Brain (organoid and tissue), 16 donors: ENCODE measurements at places on chromosomes 3 and 15.

GRCh38 chr3:126498929-126499328 is 18.6 kb downstream of the UROC1 start:
- DNase-seq, result no peak

- DNase-seq, result no peak
Observed at GRCh38 chr3:182628531-182628930, 164.8 kb upstream of the ATP11B start.

- no peak for DNase-seq
Observed at GRCh38 chr3:36648241-36649034, 115.9 kb downstream of the DCLK3 start.

DNA sequence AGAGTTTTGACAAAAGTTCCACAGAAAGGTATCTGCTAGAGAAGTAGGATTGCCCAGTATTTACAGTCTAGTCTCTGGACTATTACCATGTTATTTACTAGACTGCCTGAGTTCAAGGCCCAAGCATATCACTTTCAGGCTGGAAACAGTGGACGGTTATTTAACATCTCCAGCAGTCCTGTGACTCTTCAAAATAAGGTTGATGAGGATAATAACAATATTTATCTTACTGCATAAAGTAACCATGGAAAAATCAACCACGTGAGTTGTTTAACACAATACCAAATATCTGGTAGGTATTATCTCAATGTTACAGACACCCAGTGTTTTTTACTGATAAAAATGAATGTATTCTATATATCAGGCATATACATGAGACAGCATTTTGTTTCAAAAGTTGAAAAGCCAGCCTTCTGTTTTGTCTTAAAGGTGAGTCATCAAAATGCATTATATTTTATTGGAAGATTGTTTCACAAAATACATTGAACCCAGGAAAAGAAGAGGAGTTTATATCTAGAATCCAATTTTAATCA is 535.8 kb downstream of the TBL1XR1 start:
- no peak for DNase-seq

GRCh38 chr3:140536926-140537726 is 140.7 kb upstream of the TRIM42 start:
- peak; percentile 50 for DNase-seq

GRCh38 chr15:87959080-87959479 is 297.5 kb downstream of the NTRK3 start:
- DNase-seq, result no peak

DNA sequence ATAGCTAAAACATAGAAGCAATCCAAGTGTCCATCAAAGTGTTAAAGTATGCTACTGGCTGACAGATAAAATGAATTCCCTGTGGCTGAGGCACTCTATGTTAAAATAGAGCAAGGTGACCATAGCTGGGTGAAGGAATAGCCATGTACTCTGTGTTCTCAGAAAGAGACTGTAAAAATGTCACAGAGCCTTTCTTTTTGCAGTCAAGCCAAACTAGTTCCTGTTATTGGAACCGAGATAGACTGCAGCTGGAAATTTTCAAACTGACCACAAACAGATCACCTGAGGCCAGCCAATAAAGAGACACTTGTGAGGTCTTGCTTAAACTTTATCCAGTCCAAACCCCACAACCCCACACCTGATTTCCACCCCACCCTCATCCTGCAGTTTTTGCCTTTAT is 422.8 kb upstream of the NAALADL2 start:
- no peak for DNase-seq

DNA sequence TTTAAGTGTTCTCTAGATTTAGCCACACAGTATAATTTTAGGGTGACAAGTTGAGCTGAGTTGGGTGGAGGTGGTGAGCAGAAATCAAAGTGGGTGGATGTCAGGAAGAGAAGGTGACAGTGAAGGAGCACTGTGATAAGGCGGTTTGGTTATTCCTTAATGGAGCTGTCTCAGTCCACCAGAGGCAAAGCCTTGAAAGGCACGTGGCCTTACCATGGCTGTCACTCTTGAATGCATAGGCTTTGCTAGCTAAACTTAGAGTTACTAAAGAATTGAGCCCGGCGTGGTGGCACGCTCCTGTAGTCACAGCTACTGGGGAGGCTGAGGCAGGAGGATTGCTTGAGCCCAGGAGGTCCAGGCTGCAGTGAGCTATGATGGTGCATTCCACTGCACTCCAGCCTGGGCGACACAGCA is 560 bp upstream of the TTLL13 start:
- peak; percentile 32 for DNase-seq

DNA sequence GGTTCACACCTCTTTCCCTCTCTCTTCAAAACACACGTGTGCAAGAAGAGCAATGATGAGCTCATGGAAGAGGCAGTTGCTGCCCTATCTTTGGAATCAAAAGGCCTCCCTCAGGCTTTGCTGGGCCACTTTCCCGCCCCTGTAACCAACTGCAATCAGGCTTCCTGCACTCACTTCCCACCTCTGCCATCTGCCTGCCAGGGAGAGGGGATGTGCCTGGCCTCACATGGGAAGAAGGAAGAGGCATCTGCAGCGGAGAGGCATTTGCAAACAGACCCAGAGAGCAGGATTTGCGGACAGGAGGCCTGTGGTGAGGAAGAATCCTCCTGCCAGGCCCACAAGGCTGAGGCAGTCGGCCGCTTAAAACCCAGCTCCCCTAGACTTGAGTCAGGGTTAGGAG is 175.6 kb upstream of the ATP10A start:
- no peak for DNase-seq

DNA sequence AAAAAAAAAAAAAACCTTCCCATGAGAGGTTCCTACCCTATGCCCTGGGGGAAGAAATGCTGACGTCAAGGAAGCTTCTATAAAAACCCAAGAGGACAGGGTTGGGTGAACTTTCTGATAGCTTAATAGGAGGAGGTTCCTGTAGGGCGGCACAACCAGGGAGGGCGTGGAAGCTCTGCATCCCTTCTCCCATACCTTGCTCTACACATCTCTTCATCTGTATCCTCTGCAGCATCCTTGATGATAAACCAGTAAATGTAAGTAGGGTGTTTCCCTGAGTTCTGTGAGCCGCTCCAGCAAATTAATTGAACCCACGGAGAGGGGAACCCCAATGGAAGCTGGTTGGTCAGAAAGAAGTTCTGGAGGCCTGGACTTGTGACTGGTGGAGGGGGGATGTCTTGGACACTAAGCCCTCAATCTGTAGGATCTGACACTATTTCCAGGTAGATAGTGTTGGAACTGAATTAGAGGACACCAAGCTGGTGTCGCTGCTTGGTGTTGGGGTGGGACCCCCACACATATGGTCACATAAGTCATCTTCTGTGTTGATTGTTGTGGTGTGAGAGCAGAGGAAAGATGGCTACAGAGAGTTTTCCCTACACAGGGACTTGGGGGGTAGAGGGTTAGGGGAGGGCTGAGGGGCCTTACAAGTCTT is 91.5 kb downstream of the ST6GAL1 start:
- no peak for DNase-seq

GRCh38 chr3:146343551-146343950 is 92.6 kb upstream of the PLSCR4 start:
- DNase-seq, result peak; percentile 4

DNA sequence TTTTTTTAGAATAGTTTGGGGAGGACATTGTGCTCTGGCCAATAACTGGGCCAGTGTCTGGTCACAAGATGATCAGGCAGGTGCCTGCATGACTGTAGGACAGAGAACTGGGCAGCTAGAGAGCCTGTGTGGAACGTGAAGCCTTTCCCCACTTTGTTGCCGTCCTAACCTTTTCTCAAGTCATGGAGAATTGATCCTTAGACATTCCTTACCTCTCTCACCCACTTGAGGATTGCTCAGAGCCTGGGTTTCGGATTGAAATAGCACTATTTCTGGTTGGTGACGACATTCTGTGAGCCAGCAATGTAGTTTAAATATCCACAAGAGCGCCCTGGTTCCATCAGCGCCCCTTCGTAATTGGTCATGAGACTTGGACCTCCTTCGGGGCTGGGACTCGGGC is 138.4 kb downstream of the IGF1R start:
- DNase-seq, result no peak

GRCh38 chr3:190269101-190269500 is 53.1 kb downstream of the CLDN1 start:
- DNase-seq, result peak; percentile 25

DNA sequence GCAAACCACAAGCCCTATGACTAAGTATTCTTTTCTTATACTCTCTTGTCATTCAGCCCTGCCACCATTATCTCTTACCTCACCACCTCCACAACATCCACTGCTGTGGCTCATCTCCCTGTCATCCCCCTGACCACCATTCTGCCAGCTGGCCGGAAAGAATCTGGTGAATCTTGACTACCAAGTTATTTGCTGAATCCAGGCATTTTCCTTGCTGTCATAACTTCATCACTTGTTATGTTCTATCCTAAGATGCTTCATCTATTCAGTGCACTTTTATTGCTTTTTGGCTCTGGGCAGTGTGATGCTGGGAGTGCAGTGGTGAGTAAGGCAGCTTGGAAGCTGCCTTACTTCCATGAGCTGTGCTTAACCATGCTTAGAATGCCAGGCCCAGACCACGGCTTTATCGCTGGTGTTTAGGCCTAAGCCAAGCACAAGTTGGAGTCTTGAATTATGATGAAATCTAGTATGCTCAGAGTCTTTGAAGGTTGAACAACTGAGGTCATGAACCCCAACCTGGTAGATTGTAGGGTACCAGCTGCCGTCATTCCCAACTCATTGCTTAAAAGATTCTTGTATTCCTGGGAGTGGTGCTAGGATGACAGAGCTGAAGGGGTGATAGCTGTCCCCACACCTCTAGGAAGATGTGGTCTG is 27.0 kb upstream of the APH1B start:
- no peak for DNase-seq

- DNase-seq, result no peak
Observed at GRCh38 chr3:153084431-153084830, 77.6 kb upstream of the RAP2B start.

- peak; percentile 80 for DNase-seq
Observed at GRCh38 chr3:50388016-50388719, 28.8 kb upstream of the TMEM115 start.

- DNase-seq, result no peak
Observed at GRCh38 chr3:189944285-189945145, 176.2 kb downstream of the P3H2 start.

DNA sequence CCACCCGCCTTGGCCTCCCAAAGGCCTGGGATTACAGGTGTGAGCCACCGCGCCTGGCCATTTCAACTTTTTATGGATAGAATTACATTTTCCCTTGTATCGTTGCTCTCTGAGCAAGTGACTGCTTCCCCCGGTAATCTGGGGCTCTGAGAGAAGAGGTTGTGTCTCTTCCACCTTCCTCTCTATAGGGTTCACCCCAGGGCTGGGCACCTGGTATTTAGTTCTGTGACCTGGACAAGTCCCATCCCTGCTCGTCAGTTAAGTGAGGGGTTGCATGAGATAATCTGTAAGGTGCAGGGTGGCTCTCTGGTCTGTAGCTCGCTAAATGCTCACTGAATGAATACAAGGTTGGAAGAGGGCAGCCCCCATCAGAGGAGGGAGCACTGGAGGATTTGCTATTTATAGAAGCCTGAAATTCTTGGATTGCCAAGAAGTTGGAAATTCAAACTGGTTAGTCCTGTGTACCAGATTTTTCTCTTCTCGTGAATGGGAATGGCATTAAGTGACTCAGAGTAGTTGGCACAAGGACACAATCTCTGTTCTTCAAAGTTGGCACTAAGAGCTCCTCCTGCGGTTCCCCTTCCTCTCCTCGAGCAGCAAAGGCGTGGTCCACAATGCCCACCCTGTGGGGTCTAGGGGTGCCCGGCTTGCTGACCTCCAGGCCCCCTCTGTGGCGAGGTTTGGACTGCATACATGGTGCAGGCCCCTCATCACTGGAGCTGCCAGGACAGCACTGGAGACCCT is 68.1 kb upstream of the DLG1 start:
- DNase-seq, result no peak

GRCh38 chr3:23203708-23204330 is 692 bp downstream of the UBE2E2 start:
- DNase-seq, result peak; percentile 74

DNA sequence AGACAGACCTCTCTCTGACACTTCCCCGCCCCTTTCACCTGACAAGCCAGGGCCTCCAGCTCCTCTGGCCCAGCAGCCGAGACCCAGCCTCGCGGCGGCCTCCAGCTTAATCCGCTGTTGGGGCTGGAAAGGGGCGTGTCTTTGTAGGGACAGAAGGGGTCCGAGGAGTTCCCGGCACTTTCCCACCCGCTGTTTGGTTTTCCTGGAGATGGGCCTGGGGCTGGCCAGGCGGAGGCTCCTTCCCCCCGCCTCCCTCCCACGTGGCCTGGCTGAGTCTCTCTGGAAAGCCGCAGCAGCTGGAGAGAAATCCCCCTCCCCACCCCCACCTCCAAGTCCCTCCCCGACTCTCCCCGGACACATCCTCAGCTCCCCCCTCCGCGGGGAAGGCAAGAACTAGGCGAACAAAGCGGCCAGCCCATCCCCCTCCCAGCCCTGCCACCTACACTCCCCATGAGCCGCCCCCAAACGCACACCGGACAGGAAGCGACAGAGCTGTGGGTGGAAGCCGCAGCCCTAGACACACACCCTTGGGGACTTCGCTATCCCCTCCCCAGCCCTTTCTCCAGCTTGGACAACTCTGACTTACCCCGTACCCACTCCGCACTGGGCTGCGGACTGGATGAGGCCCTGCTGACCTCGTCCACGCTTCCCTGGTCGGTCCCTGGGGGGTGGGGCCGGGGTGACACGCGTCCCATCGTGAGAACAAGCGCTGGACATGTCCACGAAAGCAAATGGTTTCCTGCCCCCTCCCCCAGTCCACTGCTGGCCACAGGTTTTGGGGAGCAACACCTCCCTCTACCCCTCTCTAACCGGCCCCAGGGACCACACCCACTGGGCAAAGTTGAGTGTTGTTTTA is 1.2 kb downstream of the IGDCC4 start:
- peak; percentile 90 for DNase-seq

GRCh38 chr3:169090559-169090958 is 573.0 kb downstream of the MECOM start:
- DNase-seq, result no peak

GRCh38 chr3:112319516-112320276 is 13.3 kb upstream of the CD200 start:
- peak; percentile 34 for DNase-seq

DNA sequence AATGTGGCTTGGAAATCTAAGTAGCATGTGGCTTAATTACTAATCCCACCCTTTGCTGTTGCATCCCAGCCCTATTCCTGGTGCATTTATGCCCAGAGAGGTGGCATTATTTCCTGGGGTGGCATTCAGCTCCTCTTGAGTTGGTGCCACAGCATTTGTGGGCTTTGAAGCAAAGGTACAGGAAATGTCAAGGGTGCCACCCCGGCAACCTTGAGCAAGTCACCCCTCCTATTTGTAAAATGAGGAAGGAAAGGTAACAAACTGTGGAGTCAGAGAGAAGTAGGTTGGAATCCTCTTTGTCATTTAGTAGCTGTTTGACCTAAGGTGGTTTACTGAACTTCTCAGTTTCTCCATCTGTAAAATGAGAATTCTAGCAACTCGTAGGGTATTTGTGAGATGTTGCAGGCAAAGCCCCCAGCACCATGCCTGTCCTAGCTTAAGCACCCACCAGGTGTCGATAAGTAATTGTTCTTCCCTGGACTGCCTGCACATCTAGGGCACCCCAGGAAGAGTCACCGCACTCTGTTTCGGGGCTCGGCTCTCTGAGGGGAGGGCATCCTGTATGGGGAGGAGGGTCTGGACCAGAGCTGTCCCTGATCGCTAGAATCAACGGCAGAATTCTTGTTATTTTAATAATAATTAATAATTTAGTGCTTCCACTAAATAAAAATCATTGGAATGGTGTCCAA is 17.1 kb downstream of the ISG20 start:
- DNase-seq, result no peak
